HAP-1 (cell line): ENCODE measurements at places on chromosomes 3 and 15.

- DNase-seq = no peak
Observed at GRCh38 chr15:66474135-66474534, 23.4 kb downstream of the SNAPC5 start.

DNA sequence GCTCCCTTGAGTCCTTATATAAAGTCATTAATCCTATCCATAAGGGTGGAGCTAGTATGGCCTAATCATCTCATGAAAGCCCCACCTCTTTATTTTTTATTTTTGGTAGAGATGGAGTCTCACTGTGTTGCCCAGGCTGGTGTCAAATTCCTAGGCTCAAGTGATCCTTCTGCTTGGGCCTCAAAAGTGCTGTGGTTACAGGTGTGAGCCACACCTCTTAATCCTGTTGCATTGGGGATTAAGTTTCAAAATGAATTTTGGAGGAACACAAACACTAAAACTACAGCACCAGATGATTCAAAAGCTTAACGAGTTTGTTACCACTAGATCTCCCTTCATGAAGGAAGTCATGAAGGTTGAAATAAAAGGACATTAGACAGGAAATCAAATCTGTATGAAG lies 27.7 kb downstream of the RAB7A start:
- DNase-seq = no peak

DNA sequence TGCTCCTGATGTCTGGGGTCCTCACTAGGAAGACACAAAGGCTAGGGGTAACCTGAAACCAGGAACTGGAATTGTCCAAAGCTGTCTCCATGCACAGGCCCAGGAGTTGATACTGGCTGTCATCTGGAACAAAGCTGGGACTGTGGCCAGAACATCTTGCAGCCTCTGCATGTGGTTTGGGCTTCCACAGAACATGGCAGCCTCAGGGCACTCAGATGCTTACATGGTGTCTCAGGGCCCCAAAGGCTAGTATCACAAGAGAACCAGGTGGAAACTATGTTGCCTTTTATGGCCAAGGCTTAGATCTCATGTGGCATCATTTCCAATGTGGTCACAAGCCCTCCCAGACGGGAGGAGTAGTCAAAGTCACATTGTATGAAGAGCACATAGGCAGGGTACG lies 335.2 kb upstream of the TRIM42 start:
- no peak for DNase-seq

DNA sequence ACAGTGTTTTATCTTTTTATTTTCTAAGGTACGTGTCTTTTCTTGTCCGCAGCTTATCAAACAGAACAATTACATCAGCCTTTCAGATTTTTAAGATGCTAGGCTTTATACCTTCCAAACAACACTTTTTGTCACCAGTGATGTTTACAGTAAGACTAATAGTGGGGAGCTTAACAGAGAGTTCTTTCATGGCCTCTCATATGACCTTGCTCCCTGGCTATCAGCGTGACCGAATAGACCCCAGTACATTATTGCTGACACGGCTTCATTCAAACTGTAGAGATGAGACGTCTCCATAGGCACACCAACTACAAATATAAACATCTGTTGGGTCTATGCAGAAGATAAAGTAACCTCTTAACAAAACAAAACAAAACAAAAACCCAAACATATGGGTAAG lies 477.6 kb upstream of the KCNMB2 start:
- DNase-seq = no peak

DNA sequence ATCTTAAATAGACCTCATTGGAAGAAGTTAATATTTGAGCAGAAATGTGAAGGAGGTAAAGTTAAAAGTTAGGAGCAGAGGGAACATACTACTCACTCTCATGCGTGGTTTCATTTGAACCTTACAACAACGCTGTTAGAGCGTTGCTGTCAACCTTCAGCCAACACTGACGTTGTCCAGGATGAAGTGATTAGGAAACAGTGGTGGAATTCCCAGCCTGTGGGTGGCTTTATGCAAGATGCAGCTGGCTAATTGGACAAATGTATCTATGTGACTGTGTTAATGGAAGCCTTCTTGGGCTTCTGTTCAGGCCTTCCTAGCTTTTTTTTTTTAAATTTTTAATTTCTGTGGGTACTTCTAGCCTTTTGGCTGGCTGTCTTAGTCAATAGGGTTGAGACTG lies 40.5 kb downstream of the PTPRG start:
- DNase-seq = no peak

DNA sequence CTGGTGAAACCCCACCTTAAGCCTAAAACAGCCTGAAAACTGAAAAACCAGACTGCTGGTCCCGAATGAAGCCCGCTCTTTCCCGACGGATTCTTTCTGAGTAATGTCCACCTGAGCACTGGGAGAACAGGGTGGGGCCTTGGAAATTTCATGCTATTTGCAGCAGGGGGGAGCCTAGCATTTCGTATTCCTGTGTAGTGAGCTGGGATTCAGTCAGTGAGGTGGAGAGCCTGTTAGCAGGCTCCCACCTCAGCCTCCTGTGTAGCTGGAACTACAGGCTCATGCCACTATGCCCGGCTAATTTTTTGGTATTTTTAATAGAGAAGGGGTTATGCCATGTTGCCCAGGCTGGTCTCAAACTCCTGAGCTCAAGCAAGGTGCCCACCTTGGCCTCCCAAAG lies 74.7 kb downstream of the CMTM8 start:
- DNase-seq = no peak

- DNase-seq = no peak
Observed at GRCh38 chr3:71694358-71694999, 30.7 kb downstream of the EIF4E3 start.

DNA sequence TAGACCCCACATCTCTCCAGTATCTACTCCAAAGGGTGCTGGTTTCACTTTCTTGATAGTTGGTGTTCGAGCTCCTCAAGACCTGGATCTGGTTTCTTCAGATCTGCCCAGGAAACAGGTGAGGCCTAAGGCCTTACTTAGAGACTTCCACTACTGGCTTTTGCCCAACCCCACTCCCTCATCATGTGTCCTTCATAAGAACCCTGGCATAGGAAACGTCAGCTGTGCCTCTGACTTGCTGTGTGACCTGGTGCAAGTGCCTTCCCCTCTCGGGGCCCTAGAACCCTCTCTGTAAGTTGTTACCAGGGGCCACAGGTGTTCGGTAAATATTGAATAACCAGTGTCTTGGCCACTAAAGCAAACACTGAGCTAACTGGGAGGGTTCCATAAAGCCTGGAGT lies 3.9 kb downstream of the OXTR start:
- DNase-seq = no peak

DNA sequence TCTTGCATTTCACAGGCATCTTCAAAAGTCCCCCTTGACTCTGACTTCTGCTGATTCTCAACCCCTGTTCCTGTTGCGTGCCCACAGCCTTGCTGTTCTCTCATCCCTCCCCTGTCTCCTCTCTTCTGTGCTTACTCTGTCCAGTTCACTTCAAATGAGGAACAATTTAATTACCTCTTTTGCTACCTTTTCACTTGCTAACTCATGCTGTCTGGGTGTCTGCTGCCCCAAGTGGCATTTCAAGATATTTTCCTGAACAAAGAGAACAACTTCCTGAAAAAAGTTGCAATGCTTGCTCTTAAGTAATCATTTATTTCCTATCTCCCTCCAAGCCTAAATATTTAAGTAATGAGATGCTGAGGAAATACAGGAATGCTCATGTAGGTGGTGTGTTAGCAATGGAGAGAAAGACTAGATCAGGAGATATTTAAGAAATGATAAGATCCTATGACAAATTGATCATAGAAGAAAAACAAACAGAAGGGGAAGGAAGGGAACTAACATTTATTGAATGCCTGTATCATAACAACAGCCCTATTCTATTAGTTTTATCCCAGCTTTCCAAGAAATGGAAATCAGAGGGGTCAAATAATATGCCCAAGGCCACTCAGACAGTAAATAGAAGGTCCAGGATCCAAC lies 42.2 kb downstream of the SV2B start:
- peak; percentile 11 for DNase-seq

- DNase-seq = no peak
Observed at GRCh38 chr3:39809995-39810595, 686 bp downstream of the MYRIP start.

DNA sequence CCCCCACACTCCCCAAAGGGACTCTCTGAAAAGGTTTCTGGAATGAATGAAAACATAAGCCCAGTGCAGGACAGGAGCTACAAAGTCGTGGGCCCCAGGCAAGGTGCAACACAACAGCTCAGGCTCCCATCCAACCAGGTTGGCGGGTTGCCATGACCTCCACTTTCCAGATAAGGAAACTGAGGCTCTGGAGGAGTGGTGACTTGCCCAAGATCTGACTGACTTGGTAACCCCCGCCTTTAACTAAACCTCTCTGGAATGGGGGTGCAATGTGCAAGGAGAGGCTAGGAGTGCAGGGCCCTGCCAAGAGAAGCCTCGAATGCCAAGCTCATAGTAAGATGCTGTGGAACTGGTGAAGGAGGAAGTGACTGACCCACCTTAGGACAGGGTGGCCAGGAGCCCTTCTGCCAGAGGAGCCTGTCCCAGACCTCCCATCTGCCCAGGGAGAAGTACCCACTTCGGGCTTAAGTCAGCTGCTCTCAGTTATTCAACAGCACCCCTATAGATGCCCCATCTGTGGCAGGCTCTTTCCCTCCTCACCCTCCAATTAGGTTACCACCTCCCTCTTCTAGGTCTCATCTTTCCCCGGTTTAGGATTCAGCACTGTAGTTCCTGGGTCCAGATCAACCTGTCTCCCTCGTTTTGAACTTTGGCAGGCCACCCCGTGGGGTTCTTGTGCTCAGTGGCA lies 553 bp upstream of the TNNC1 start:
- DNase-seq = no peak

GRCh38 chr3:52939600-52939999 lies 42.3 kb upstream of the STIMATE start:
- DNase-seq = no peak

DNA sequence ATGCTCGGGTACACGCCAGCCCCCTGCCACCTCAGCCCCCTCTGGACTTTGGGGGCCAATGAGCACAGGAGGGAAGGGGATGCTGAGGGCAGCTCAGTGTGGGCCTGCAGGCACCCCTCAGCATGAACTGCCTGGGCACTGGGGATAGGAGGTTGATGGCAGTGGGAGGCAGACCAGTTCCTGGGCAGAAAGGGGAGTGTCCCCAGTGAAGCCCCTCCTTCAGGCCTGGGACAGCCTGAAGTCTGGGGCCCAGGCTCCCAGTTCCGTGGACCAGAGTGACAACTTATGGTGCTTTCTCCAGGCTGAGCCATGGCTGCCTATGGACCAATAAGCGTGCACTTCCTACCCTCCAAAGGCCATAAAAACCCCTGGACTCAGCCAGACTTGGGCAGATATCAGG lies 63.3 kb upstream of the IMPG2 start:
- no peak for DNase-seq

GRCh38 chr3:39105687-39106063 lies 1.8 kb downstream of the GORASP1 start:
- no peak for DNase-seq

GRCh38 chr15:85440451-85440850 lies 60.0 kb downstream of the AKAP13 start:
- no peak for DNase-seq

- DNase-seq = no peak
Observed at GRCh38 chr15:51589881-51590568, 32.5 kb downstream of the DMXL2 start.

GRCh38 chr3:25548836-25549235 lies 115.9 kb downstream of the TOP2B start:
- no peak for DNase-seq

DNA sequence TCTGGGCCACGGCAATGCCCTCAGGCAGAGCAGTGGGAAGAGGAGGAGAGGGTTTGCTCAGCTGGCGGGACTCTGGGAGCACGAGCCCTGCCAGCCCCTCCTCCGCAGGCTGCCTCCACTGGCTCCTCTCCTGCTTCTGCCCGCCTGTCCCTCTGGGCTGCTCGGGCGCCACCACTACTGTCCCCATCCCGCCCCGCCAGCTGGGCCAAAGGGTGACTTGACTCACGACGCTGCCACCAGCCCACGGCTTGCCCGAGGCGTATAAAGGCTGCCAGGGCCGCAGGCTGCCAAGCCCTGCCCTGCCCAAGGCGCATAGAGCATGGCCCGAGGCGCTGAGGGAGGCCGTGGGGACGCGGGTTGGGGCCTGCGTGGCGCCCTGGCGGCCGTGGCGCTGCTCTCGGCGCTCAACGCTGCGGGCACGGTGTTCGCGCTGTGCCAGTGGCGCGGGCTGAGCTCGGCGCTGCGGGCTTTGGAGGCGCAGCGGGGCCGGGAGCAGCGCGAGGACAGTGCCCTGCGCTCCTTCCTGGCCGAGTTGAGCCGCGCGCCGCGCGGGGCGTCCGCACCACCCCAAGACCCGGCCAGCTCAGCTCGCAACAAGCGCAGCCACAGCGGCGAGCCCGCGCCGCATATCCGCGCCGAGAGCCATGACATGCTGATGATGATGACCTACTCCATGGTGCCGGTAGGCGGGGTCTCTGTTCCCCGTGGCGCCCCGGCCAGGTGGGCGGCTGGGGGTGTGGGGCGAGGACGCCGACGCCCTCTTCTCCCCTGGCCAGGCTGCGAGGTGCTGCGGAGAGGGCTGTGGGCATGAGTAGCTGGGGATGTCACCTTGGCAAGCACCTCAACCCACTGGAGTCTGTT lies at the start of gene GLDN:
TSS of gene GLDN (plus strand) at position 290 of the 861 bp plus-strand sequence. CDS start at position 320, 30 bp downstream.
- DNase-seq = peak; percentile 23

- no peak for DNase-seq
Observed at GRCh38 chr15:88994286-88994685, 81.1 kb upstream of the MFGE8 start.

DNA sequence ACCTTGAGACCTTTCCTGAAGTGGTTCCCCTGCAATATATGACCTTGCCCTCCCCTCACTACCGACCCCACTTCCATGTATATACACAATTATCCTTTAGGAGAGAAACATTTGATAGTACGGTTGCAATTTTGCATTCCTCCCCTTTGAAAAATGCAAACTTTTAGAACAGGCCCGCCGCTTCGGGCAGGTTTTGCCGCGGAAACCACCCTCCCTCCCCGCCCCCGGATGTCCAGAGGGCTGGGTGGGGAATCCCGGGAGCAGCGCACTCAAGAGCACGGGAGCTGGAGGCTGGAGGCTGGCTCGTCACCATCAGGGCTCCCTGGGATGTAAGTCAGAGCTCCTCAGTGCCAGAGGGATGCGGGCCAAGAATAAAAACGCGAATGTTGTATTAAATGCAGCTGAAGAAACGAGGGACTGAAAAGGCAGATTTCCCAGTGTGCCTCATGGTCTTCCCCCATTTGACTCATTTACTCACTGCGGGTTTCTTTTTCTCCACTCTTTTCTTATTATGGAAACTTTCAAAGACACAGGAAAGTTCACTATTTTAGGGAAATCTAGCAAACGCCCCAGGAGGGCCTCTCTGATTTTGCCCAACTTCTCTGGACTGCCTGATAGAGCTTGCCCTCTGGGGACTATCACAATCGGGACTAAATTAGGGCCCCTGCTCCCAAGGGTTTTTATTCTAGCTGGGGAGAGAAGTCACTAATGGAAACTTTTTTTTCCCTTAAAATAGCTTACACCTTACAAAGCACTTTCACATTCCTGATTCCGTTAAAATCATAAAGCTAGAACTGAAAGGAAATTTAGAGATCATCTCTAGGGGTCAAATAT lies 2.9 kb upstream of the USP3 start:
- no peak for DNase-seq
